ENCODE measurements at places on chromosomes 5 and 9.
A peak's percentile ranks its signal among the peaks of the same experiment; 100 is the strongest.

- DNase-seq: no peak
Observed at GRCh38 chr5:172086194-172086975, 79.9 kb upstream of the FBXW11 start.

- no peak for DNase-seq
Observed at GRCh38 chr9:78830301-78830700, 533.4 kb downstream of the PSAT1 start.

DNA sequence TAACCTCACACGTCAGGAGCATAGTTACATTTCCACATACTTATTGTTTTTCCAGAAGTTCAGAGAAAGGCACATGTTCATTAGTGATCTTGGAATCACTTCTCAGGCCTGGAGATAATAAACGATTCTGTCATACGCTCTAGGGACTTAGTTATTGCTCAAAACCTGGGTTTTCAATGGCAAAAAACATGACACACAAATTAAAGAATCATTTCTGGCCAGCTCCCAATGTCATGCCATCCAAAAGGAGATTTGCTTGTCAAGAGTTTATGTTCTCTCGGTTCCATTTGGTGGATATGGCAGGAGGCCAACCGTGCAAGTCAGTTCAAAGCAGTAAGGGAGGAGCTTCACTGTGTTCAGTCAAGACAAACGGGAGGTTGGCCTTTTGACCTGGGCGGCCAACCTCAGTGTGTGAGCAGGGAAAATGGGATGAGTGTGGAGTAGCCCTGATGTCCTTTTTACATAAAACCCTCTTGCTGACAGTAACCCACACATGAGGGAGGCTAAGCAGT is 123.4 kb downstream of the NXNL2 start:
- DNase-seq: no peak

GRCh38 chr9:16545639-16546038 is 324.8 kb downstream of the BNC2 start:
- no peak for DNase-seq

- DNase-seq: no peak
Observed at GRCh38 chr5:124839371-124839998, 93.0 kb upstream of the ZNF608 start.

DNA sequence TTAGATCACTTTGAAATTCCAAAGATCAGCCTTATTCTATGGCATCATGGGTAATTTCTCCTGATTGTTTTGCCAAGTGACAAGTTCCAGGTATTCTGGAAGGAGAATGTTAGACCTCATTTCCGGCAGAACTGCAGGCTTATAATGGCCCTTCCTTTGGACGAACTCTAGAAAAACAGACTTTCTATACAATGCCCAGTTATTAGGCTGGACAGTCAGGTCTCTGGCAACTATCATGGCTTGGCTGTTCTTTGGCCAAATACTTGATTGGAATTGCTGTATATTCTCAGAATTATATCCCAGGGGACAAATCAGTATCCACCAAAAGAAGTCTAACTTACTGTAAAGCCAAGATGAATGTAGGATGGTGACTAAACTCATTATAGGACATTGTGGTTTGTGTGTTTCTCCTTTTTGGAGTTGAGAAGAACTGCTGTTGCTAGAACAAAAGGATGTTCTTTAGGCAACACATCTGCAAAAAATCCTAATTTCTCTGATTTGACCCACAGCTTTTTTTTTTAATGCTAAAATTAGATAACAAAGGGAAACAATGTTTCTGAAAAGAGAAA is 69.0 kb downstream of the ADAMTSL1 start:
- DNase-seq: no peak

- DNase-seq: no peak
Observed at GRCh38 chr5:134227259-134227658, 1.4 kb upstream of the PPP2CA start.

DNA sequence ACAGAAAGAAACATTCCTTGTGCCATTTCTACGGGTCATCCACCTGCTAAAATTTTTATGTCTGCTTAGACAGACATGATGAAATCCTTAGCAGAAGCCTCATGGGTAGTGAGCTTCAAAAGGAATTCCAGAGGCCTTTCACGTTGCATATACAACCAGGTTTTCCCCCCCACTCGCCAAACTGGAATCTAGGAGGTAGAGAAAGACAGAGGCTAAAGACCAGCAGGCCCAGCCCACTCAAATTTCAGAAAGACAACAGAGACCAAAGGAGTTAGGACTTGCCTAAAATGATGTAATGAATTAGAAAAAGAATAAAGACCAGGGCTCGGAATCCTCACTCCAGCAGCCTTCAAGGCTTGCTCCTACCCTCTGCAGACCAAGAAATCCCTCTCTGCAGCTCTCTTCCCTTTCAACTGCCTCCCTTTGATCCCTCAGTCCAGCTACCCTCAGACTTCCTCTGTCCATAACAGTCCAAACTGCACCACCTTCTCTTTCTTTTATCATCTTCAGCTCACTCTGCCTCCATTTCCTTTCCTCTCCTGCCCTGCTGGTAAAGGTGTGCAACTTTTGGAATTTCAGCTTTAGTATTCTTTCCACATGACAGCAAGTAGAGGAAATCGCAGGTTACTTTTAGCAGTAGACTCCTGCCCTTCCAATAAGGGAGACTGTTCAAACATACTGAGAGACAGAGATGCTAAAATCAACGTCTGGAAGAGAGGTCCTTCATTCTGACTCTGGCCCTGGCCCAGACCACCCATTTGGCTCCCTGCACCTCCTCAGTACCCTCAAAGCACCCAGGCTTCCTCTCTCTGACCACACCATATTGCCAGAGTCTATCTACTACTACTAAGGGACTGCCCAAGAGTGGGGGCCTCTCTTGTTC is 8.9 kb downstream of the B4GALT1 start:
- DNase-seq: no peak

- peak; percentile 71 for DNase-seq
Observed at GRCh38 chr9:114348906-114349482, 19.3 kb downstream of the ORM2 start.

DNA sequence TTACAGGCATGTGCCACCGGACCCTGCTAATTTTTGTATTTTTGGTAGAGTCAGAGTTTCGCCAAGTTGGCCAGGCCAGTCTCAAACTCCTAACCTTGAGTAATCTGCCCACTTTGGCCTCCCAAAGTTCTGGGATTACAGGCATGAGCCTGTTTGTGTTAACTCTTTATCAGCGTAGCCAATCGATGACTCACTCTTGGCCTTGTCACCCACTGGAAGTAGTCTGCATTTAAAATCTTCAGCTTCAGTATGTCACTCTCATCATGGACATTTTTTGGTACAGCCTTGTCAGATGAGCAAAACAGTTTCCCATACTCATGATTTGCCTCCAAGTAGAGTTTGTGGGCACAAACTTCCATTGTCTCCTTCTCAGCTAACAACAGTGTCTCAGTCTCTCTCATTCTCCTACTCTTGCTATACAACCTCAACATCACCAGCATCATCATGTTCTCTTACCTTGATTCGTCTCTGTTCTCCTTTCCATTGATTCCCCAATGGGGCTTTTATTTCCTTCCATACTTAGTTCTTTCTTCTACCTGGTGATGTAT is 22.5 kb downstream of the MUSK start:
- no peak for DNase-seq

DNA sequence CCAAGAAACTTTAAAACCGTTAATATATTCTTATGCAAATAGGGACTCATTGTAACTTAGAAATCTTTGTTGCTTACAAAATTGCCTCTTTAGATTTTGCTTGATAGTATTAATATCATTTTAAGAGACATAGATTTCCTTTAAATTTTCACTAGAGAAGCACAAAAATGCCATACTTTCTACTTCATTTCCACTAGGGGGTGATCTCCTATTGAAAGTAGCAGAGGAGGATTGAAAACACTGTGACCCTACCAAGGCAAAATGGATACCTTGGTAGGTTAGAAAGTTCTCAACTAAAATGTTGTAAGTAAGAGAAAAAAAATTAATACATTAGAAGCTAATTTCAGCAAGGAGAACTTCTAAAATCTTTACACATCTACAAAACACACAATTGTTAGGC is 204.9 kb downstream of the CHSY3 start:
- DNase-seq: no peak

GRCh38 chr9:95092262-95093072 is 225.0 kb downstream of the FANCC start:
- no peak for DNase-seq

All from stimulated activated CD4-positive, alpha-beta T cell treated with anti-CD3 and anti-CD28 coated beads, TNF-alpha, amount 100 ng/mL, for 1 hour (primary cell).